ENCODE measurements at places on chromosomes 12 and 14.

- no peak for DNase-seq
Observed at GRCh38 chr12:109833307-109834189, at the start of gene TRPV4. TSS of gene TRPV4 (minus strand) at chr12:109833398. CDS start at chr12:109814796, 18,602 bp downstream.

- DNase-seq, result no peak
Observed at GRCh38 chr12:27844366-27845090, 64.5 kb upstream of the MANSC4 start.

DNA sequence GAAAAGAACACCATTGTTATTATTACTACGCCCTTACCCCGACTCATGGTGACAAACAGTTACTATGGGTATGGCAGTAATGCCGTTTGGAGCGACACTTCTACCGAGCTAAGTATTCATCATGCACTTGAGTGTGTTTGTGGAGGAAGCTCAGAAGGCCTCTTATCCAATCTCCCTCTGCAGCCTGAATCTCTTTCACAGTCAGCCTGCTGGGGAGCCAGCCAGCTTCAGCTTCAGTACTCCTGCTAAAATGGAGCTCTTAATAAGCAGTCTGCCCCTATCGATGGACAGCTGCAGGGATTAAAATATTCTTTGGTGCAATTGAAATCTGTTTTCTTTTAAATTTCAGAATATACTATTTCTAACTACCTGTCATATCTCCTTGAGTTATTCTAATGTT lies 24.7 kb upstream of the ATP5MC2 start:
- no peak for DNase-seq

DNA sequence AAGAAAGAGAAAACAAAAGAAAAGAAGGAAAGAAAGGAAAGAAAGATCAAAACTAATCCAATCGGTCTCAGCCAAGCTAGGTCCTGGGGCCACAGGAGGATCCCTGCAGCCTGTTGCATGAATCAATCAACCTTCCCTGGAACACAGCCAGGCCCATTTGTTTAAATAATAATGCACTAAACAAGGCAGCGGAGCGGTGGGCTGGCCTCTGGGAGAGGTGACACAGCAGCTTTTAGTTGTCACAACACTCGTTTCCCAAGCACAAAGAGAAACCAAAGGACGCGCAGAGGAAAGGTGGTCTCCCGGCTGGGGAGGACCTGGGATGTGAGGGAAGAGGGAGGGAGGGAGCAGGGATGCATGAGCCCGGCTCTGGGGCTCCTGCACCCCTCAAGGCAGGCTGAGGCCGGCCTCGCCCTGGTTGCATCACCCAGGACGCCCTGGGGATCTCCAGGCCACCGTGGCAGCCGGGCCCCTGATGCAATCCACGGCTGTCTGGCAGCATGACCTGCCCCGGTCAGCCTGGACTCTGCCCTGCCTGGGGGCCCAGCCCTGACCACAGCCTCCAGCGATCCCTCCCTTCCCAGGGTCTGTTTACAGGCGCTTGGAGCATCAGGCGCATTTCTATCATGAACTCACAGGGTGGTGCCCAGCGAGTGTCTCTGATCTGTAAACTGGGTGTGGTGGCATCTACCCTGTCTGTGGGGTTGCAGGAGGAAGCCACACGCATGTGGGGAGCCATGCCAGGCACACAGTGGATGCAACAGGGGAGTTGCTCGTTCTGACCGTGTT lies 32.5 kb downstream of the MMP17 start:
- no peak for DNase-seq

DNA sequence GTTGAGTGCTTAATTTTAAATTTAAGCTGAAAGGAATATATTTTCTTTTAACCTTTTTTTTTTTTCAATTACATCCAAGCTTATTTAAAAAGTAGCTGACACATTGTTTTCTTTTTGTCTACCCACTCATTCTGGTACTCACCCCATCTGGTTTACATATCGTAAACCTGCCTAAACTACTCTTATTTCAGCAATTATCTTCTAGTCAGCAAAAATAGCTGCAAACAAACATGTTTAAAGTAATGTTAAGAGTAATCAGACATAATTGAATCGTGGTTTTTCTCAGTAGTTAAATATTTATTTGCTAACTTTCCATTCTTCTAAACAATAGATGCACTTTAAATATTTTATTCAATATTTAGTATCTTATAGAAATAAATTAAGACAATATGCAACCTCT lies 492.7 kb upstream of the MGAT4C start:
- no peak for DNase-seq

- DNase-seq, result no peak
Observed at GRCh38 chr12:22538311-22538710, 6.0 kb downstream of the C2CD5 start.

GRCh38 chr14:57060276-57060955 lies 208.3 kb downstream of the EXOC5 start:
- no peak for DNase-seq

- no peak for DNase-seq
Observed at GRCh38 chr12:80058586-80058985, 40.8 kb upstream of the OTOGL start.

- no peak for DNase-seq
Observed at GRCh38 chr12:87988534-87988933, 40.7 kb downstream of the C12orf50 start.

DNA sequence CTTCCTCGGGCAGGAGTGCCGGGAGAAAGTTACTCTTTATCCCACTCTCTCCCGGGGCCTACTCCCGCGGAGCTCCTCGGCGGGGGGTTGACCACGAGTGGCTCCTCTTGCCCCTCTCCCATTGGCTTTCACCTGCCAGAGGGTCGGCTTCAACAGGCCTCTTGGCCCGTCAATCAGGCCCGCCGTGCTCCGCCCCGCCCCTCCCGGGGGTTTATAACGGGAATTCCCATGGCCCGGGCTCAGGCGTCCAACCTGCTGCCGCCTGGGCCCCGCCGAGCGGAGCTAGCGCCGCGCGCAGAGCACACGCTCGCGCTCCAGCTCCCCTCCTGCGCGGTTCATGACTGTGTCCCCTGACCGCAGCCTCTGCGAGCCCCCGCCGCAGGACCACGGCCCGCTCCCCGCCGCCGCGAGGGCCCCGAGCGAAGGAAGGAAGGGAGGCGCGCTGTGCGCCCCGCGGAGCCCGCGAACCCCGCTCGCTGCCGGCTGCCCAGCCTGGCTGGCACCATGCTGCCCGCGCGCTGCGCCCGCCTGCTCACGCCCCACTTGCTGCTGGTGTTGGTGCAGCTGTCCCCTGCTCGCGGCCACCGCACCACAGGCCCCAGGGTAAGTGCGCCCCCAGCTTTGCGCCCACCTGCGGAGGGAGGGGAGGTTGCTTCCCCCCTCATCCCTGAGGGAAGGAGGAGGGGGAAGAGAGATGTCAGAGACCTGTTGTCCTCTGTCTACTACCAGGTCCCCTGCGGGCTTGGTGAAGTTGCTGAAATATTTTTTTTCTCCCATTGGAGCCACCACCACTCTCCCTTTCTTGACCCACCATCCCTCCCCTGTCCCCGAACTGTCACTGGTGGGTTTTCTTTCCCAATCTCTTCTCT lies at the start of gene SMOC1:
Gene SMOC1, plus strand, starts transcription at position 242 of the 869 bp plus-strand sequence. Its CDS starts 263 bp downstream, at position 505.
- DNase-seq, result no peak

Data from fibroblast of skin of left biceps (primary cell).